ENCODE measurements at places on chromosomes 3 and 15. TPM values are rescaled to one million over a fixed set of nuclear protein-coding genes. Genes with fewer than 3 reads are reported as not detected.

GRCh38 chr15:52730173-52730572, 51.0 kb upstream of the ATOSA start:
- DNase-seq, result peak; percentile 8
- no peaks in the 10 kb centered on the region for H3K4me1 ChIP-seq
- H3K27ac ChIP-seq, result no peak overlapping the region

DNA sequence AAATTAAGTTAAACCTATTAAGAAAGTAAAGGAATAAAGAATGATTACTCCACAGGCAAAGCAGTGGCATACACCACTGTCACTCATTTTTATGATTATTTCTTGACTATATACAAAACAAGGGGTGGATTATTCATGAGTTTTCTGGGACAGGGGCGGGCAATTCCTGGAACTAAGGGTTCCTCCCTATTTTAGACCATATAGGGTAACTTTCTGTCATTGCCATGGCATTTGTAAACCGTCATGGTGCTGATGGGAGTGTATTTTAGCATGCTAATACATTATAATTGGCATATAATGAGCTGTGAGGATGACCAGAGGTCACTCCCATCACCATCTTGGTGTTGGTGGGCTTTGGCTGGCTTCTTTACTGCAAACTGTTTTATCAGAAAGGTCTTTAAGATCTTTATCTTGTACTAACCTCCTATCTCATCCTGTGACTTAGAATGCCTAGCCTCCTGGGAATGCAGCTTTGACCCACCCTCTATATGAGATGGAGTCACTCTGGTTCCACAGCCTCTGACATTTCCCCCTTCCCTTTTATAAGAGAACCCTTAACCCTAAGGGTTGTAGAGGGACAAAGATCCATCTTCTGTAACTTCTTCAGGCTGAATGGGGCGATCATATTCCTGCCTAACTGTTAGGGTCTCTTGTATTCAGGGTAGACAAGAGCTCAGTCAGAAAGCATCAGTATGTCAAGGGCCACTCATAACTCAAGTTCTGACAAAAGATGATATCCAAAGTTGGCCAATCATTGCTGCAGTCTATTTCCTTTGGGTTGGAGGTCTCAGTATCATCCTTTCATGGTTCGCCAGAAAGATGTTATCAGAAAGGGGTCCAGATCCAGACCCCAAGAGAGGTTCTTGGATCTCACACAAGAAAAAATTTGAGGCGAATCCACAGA, 79.5 kb upstream of the LIPC start:
- H3K36me3 ChIP-seq, result no peaks in the 10 kb centered on the region
- no peaks in the 10 kb centered on the region for H3K4me1 ChIP-seq
- H3K4me3 ChIP-seq, result no peak overlapping the region
- no peak for DNase-seq
- no peaks in the 10 kb centered on the region for H3K27me3 ChIP-seq

- DNase-seq, result no peak
- no peak overlapping the region for H3K4me3 ChIP-seq
- no peak overlapping the region for H3K27ac ChIP-seq
Observed at GRCh38 chr15:90583471-90584252, 53.9 kb downstream of the CRTC3 start.

Gene SLC28A1
- not detected for polyA plus RNA-seq

Gene STAC
- polyA plus RNA-seq, result 0.19 TPM

GRCh38 chr3:4338751-4339150, 35.6 kb downstream of the SETMAR start:
- DNase-seq, result no peak
- no peak overlapping the region for H3K27ac ChIP-seq
- peaks cover 10% of the 10 kb centered on the region for H3K4me1 ChIP-seq
- no peaks in the 10 kb centered on the region for H3K36me3 ChIP-seq
- H3K4me3 ChIP-seq, result no peak overlapping the region

DNA sequence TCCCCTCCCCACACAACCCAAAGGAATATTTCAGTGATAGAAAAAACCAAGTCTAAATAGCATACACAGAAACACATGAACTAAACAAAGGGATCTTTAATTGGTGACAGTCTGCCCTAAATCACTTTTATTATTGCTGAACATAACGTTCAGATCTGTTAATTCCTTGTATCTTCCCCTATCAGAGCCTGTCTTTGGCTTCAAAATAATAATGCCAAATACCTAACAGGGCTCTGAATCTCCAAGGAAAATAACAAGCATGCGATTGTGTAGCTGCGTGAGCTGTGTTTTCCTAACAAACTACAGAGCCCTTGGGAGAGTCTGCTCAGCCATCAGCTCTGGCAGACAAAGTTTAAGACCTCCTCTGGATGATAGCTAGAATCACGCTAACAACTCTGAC, 1010.1 kb downstream of the ROBO1 start:
- no peak overlapping the region for H3K4me3 ChIP-seq
- no peaks in the 10 kb centered on the region for H3K36me3 ChIP-seq
- H3K27me3 ChIP-seq, result no peaks in the 10 kb centered on the region

Gene HTD2
- polyA plus RNA-seq, result 5.7 TPM

Gene TRPM7
- polyA plus RNA-seq, result 10.6 TPM

Gene MCTP2
- 6.6 TPM for polyA plus RNA-seq

Gene SERF2
- polyA plus RNA-seq, result 2,655 TPM

Gene TMCO5A
- polyA plus RNA-seq, result not detected

DNA sequence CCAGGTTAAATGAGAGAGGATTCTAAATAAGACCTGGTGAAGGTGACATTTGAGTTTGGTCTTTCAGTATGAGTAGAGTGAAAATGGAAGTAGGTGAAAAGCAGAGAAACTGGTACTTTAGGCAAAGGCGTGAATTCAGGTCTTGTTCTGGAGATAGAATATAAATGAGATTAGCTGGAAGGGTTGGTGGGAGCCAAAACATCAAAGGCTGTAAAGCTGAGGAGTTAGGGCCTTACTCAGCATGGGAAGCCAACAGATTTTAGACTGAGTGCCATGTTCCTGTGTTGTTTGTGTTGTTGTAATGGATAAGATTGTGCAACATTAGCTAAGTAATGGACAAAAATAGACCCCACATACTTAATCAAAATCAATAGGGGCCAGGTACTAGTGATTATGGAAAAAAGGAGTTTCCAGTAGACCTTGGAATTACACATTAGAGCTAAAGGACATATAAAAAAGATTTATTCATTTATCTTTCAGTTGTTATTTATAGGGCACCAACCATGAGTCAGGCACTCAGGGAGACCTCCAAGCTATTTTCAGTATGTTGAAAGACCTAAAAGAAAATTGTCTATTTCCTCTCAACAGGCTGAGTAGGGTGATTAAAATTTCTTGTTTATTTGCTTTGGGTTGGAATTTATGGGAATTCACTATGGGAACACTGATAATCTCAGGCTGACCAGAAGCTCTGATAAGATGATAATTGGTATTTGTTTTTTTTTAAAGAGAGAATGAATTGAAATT, 20.8 kb downstream of the ARL14 start:
- H3K4me1 ChIP-seq, result peaks cover 10% of the 10 kb centered on the region
- no peak overlapping the region for H3K27ac ChIP-seq
- no peaks in the 10 kb centered on the region for H3K27me3 ChIP-seq
- H3K4me3 ChIP-seq, result no peak overlapping the region

DNA sequence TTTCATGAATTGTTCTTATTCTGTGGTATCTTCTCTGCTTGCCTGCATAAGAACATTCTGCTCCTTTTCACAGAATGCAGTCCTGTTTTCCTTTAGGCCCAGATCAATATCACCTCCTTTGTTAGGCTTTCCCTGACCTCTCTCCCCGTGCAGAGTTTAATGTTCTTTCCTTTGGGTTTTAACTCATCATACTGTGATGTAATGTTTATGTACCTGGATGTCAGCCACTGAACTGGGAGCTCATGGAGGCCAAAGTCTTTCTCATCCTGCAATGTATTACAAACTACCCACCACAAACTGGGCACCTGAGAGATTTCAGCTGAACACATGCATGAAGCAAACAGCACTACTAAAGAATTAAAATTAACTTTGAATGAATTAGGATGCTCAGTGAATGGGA, 192.8 kb upstream of the RORA start:
- H3K4me3 ChIP-seq, result no peak overlapping the region
- no peak for DNase-seq
- H3K27me3 ChIP-seq, result no peaks in the 10 kb centered on the region
- no peaks in the 10 kb centered on the region for H3K4me1 ChIP-seq
- no peak overlapping the region for H3K27ac ChIP-seq

DNA sequence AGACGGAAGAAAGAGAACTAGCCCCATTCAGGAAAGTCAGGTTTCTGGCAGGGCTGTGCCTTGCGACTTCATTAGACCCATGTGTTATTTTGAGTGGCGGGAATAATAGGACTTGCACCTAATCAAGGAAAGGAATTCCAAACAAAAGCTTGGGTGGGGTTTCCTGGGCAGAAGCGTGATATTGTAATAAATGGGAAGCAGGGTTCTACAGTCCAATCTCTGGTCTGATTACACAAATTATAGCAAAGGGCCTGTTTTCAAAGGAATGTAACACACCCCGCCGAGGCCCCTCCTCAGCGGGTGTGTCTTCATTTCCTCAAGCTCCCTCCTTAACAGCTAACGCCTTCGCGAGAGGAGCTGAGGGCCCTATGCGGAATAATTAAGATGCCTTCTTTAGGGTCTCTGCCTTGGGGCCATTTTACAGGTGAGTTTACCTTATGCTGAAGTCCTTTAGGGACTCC, 396.0 kb upstream of the C2CD4B start:
- DNase-seq, result no peak
- H3K36me3 ChIP-seq, result no peaks in the 10 kb centered on the region
- H3K27me3 ChIP-seq, result peaks cover 2% of the 10 kb centered on the region
- H3K4me3 ChIP-seq, result no peak overlapping the region
- no peaks in the 10 kb centered on the region for H3K4me1 ChIP-seq

- H3K4me3 ChIP-seq, result no peak overlapping the region
- DNase-seq, result no peak
- H3K4me1 ChIP-seq, result peaks cover 10% of the 10 kb centered on the region
- no peaks in the 10 kb centered on the region for H3K27me3 ChIP-seq
- H3K27ac ChIP-seq, result no peak overlapping the region
Observed at GRCh38 chr3:43539321-43539720, 82.5 kb downstream of the ANO10 start.

- peak overlapping the region; percentile 62 for H3K27ac ChIP-seq
- H3K4me3 ChIP-seq, result peak overlapping the region; percentile 11
- H3K27me3 ChIP-seq, result no peaks in the 10 kb centered on the region
- H3K36me3 ChIP-seq, result no peaks in the 10 kb centered on the region
Observed at GRCh38 chr3:192833177-192833890, 84.3 kb downstream of the MB21D2 start.

DNA sequence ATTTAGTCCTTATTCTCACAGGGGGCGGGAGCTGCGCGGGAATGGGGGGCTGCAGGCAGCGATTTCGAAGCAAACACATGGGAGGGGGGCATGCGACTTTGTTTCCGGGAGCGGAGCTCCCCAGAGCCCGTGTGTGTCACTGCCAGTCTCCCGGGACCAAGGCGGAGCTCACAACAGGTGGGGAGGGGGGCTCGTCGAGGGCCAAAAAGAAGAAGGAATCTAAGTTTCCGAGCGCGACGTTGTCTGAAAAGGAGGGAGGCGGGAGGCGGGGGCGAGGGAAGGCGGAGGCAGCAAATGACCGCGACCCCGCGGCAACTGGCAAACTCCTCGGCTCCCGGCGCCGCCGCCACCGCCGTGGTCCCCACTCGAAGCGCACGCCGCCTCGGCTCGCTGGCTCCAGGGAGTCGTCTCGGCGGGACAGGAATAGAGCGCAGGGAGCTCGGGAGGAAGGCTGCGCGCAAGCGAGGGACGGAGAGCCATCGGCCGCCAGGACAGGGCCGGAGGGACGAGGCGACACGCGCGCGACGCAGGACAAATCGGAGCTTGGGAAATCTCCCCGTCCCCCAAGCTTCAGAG, 1.4 kb downstream of the FOXP1 start:
- H3K4me3 ChIP-seq, result peak overlapping the region; percentile 90
- peaks cover 5% of the 10 kb centered on the region for H3K4me1 ChIP-seq
- peak overlapping the region; percentile 98 for H3K27ac ChIP-seq
- H3K27me3 ChIP-seq, result no peaks in the 10 kb centered on the region

DNA sequence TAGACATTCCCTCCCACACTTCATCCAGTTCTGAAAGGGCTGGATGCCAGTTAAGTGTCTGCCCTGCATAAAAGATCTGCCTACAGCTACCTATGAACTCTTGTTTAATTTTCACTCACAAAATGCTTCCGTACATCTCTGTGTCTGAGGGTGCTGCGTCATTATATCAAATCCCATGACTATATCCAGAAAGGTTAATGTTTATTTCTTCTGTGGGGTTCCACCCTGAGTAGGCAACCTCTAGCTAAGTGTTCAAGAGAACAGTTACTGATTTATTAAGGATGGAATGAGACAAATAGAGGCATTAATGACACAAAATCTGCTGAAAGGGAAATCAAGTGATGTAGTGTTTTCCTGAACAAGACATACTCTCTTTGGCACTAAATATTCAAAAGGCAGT, 220.2 kb downstream of the MTHFS start:
- no peak overlapping the region for H3K4me3 ChIP-seq
- H3K36me3 ChIP-seq, result no peaks in the 10 kb centered on the region
- no peak for DNase-seq
- no peak overlapping the region for H3K27ac ChIP-seq
- no peaks in the 10 kb centered on the region for H3K27me3 ChIP-seq

DNA sequence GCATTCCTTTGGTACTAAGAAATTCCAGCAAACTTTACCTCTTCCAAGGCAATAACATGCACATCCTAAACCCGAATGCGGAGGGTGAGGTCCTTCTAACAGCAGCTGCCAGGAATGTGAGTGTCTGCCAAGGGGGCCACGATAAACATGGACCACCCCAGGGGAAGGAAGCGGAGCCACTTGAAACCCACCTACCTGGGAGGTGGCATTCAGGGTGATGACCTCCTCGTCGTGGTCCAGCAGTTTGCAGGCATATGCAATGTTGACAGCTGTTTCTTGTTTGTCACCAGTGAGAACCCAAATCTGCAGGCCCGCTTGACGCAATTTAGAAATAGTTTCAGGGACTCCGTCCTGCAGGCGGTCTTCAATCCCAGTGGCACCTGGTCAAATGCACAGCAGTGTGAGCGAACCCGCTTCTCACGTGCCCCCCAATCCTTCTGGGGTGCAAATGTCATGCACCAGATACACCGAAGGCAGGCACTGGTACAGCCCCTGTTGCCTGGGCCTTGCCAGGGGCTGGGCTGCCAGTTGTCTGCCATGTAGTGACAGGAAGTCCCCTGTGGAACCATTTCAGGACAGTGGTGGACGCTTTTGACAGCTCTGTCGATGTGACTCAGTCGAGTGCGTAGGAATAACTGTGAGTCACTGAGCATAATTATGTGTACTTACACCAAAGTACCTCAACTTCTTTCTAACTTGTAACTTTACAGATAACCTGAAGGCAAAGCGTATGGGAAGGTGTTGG, 161.2 kb downstream of the ATP10A start:
- no peaks in the 10 kb centered on the region for H3K36me3 ChIP-seq
- DNase-seq, result peak; percentile 15
- no peaks in the 10 kb centered on the region for H3K27me3 ChIP-seq
- H3K4me1 ChIP-seq, result no peaks in the 10 kb centered on the region
- no peak overlapping the region for H3K4me3 ChIP-seq

DNA sequence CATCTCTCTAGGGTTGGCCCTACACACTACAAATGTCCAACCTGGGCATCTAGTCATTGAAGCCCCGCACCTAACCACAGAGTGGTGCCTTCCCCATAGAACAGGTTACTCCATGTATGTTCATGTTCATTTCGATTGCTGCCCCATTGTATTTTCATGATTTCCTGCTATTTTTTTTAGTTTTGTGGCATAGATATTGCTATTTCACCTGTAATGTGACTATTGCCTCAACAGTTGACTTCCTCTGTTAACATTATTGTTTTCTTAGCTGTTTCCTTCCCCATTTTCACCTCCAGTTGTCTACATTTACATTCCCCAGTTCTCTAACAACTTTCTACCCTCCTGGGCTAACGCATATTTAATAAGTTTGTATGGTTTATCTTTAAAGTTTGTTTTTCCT, 137.7 kb upstream of the RBMS3 start:
- no peak for DNase-seq
- no peak overlapping the region for H3K4me3 ChIP-seq
- no peaks in the 10 kb centered on the region for H3K27me3 ChIP-seq
- H3K36me3 ChIP-seq, result no peaks in the 10 kb centered on the region
- H3K27ac ChIP-seq, result no peak overlapping the region
